Activated CD8-positive, alpha-beta memory T cell treated with anti-CD3 and anti-CD28 coated beads, Interleukin-2, amount 10 ng/mL, durations not matched to agents 7 days and 5 days (primary cell): ENCODE measurements at places on chromosomes 6 and 20. TPM values are rescaled to one million over a fixed set of nuclear protein-coding genes. Genes with fewer than 3 reads are reported as not detected.

The ZSCAN23 gene
- 0.56 TPM for total RNA-seq

DNA sequence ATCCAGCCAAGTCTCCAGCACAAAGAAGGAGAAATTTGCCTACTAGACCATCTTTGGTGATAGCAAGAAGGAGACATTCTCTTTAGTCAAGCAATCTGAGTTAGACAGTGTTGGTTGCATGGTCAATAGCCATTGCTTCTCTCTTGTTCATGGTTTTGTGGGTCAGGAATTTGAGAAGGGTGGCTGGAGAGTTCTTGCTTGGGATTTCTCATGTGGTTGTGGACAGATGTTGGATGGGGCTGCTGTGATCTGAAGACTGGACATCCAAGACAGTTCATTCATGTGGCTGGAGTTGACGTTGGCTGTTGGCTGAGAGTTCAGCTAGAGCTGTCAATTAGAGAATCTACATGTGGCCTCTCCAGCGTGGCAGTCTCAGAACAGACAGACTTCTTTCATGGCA lies 322.3 kb upstream of the PRDM1 start:
- H3K36me3 ChIP-seq = peaks cover 17% of the 10 kb centered on the region
- no peak overlapping the region for H3K4me3 ChIP-seq
- peaks cover 18% of the 10 kb centered on the region for H3K4me1 ChIP-seq
- no peak for DNase-seq

- DNase-seq = no peak
- no peaks in the 10 kb centered on the region for H3K36me3 ChIP-seq
- H3K4me1 ChIP-seq = no peaks in the 10 kb centered on the region
- H3K4me3 ChIP-seq = no peak overlapping the region
- H3K27me3 ChIP-seq = peaks cover 7% of the 10 kb centered on the region
These were observed 61.0 kb downstream of the SOBP start for GRCh38 chr6:107550906-107551305.

DNA sequence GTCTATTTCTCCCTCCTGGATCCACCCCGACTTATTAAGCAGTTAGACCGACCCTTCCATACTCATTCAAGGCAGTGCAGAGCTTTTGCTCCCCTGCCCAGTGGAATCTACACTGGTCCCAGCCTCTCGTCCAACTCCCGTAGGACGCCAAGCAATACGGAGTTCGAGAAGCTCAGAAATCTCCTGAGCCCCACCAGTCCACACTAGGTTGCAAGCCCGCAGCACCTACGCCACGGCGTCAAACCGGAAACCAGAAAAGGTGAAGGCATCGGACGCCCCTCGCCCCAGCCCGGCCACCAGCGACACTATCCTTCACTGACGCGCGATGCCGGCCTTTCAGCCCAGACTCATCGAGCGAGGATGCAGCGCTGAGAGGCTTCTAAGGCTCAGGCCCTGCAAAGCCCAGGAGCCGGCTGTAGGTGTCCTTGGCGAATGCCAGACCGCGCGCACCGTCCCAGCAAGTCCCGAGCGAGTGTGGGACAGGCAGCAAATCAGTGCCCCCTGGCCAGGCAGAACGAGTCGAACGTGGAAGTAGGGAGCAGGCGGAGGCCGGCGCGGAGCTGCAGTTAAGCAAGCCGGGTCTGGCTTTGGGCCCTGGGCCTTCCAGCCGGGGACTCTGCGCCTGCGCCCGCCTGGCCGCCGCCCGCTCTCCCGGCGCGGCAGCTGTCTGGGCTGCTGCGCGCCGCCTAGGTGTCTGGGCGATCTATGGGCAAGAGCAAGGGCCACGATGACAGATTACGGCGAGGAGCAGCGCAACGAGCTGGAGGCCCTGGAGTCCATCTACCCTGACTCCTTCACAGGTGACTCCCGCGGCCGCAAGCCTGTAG lies at the start of gene RWDD1:
Gene RWDD1 (plus strand): TSS at position 649 of the 827 bp plus-strand sequence. CDS start 79 bp downstream, at position 728.
- peak within 1 kb of the TSS; percentile 96 for H3K4me3 ChIP-seq
- H3K36me3 ChIP-seq = peaks cover 10% of the 10 kb centered on the region
- H3K4me1 ChIP-seq = peaks cover 37% of the 10 kb centered on the region
- peak; percentile 99 for DNase-seq

DNA sequence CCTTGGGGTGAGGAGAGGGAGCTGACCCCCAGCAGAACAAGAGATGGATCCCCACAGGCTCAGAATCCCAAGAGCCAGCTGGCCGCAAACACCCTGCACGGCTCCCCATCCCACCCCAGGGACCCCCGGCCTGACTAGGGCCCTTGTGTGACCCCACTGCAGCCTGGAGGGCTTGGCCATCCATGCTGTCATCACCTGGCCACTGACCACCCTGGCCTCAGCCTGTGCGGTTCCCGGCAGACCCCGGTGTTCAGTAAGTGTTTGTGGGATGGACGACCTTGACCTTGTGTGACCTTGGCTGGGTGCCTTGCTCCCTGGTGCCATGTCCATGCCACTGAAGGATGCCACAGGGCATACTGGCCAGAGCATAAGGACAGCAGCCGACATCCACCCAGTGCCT lies 328.3 kb downstream of the TAF4 start:
- H3K27me3 ChIP-seq = peaks cover 3% of the 10 kb centered on the region
- no peaks in the 10 kb centered on the region for H3K36me3 ChIP-seq
- H3K27ac ChIP-seq = no peak overlapping the region
- DNase-seq = no peak
- no peaks in the 10 kb centered on the region for H3K4me1 ChIP-seq
- H3K4me3 ChIP-seq = no peak overlapping the region

DNA sequence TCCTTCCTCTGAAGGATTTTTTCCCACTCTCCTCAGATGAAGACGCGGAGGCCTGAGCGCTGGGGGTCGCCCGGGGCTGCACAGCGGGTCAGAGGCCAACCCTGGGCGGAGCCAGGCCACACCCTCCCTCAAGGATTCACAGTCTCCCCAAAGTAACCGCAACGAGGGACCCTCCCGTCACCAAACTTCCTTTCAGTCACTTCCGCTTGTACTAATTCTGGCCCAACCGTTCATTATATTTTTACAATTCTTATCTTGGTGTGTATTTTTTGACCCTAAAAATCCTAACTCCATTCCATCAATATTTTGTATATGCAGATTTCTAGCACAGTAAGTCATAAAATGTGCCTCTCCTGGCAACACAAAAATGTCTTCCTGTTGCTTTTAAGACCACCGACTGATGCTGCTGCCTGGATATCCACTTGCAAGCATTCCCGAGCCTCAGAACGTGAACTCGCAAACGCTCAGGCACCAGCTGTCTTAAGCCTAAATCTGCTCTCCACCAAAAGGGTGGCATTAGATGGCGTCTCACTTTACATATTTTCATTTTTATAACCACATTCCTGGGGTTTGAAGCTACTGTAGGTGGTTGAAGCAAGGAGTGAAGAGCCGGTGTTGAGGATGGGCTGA lies 128.0 kb downstream of the DLL1 start:
- no peaks in the 10 kb centered on the region for H3K27me3 ChIP-seq
- H3K36me3 ChIP-seq = no peaks in the 10 kb centered on the region
- no peak overlapping the region for H3K4me3 ChIP-seq
- no peak for DNase-seq

The YIPF3 gene
- 50.9 TPM for total RNA-seq

GRCh38 chr6:79377047-79377446 lies 142.6 kb upstream of the HMGN3 start:
- H3K4me1 ChIP-seq = no peaks in the 10 kb centered on the region
- no peak overlapping the region for H3K4me3 ChIP-seq
- no peak for DNase-seq
- no peak overlapping the region for H3K27ac ChIP-seq

- peaks cover 46% of the 10 kb centered on the region for H3K4me1 ChIP-seq
- peak overlapping the region; percentile 98 for H3K27ac ChIP-seq
- H3K4me3 ChIP-seq = peak overlapping the region; percentile 98
- DNase-seq = no peak
These were observed 1.6 kb downstream of the POLR1H start for GRCh38 chr6:30062471-30063178.

GRCh38 chr20:58420798-58421496 lies 31.9 kb downstream of the VAPB start:
- no peaks in the 10 kb centered on the region for H3K27me3 ChIP-seq
- no peak overlapping the region for H3K4me3 ChIP-seq
- peaks cover 18% of the 10 kb centered on the region for H3K4me1 ChIP-seq

DNA sequence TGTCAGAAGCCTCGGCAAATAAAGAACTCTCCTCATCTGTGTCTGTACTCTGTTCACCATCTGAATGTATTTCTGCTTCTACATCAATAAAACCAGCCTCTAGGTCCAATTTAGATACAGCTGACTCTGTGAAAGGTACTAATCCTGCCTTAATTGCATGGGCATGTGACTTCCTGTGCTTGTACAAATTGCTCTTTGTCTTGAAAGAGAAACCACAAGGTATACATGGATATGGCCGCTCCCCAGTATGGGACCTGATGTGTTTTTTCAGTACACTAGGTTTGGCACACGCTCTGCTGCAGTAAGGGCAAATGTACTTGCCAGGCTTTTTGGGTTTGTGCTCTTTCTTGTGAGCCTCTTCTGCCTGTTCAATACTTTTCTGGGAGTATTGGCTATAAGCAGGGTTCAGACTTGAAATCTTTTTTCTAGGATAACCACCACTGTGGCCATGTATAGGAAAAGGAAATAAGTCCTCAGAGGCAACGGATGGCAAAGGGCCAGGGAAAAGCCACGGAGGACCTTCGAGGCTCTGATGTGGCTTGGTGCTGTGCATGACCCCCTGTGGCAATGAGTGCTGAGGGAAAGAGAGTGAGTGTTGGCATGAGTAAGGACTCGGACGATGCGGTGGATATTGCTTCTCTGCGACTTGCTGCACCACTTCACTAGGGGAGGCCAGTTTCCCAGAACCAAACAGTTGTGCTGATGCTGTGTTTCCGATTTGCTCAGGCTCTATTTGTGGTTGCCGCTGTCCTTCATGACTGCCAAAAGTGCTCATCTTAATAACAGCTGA lies 170.9 kb downstream of the HIVEP2 start:
- no peak for DNase-seq
- H3K4me1 ChIP-seq = peaks cover 28% of the 10 kb centered on the region
- H3K4me3 ChIP-seq = no peak overlapping the region

The ROS1 gene
- not detected for total RNA-seq

DNA sequence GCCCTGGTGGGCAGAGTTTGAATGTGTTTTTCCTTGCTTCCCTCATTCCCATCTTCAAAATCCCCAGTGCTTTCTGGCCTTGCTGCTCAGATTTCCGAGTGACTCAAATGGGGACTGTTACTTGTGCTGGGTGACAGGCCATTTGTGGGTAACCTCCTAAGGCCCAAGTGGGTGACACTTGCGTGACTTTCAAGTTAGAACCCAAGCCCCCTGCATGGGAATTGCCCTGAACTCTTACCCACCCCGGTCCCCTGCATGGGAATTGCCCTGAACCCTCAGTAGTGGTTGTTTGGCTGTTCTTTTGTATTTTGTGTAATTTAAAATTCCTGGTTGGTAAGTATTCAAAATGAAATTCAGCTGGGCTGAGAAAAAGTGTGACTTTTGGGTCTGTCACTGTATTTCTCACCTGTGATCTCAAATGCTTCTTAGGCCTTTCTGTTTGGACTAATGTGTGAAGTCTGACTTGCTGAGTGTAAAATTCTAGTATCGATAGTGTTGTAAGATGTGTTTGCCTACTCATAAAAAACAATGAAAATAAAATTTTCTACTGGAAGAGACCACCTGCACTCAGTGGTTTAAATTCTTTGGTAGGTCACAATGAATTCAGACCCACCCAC lies 12.4 kb upstream of the RBM38 start:
- peaks cover 32% of the 10 kb centered on the region for H3K36me3 ChIP-seq
- no peak overlapping the region for H3K4me3 ChIP-seq

The CPXM1 gene
- total RNA-seq = 0.68 TPM

DNA sequence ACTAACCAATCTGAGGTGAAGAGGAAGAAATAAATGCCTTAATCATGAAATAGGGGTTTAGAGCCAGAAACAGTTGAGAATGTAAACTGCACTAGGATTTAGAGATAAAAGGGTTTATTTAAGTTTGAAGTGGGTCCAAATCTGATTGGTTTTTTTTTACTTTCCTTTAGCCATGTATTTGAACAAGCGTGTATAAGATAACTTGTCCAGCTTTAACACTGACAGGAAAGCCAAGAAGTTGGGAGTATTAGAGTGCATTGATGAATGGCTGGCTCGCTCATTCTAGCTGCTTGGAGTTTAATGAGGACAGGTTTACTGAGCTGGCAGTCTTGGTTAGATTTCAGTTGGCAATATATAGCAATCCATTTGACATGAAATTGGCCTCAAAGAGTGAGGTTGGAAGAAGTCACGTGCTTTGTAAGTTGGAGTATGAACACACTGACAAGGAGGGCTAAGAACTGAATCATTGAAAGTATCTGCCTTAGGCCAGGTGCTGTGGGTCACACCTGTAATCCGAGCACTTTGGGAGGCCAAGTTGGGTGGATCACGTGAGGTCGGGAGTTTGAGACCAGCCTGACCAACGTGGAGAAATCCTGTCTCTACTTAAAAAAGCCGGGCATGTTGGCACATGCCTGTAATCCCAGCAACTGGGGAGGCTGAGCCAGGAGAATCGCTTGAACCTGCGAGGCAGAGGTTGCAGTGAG lies 13.7 kb downstream of the SRSF3 start:
- peaks cover 38% of the 10 kb centered on the region for H3K4me1 ChIP-seq
- no peak for DNase-seq
- no peaks in the 10 kb centered on the region for H3K27me3 ChIP-seq
- H3K36me3 ChIP-seq = peaks cover 76% of the 10 kb centered on the region

DNA sequence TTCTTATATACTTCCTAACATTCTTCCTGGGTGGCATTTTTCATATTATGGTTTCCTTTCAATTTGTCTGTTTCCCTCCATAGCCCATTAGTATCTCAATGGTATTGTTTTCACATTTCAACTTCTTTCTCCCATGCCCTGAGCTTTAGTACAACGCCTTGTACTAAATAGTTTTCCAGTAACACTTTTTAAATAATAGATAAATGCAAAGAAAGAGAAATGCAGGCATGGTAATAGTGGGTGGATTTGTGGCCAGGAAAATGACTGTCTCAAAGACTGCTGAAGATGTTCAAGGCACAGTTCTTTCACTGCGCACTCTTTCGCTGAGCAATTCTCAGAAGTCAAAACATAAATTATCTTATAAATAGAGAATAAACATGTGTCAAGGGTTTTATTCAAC lies 145.1 kb downstream of the LCA5 start:
- no peak overlapping the region for H3K4me3 ChIP-seq
- H3K27ac ChIP-seq = no peak overlapping the region

The KCNK16 gene
- total RNA-seq = not detected
